Right ventricle myocardium superior (tissue), 1 donor: ENCODE measurements at places on chromosomes 7 and 10. TPM values are rescaled to one million over a fixed set of nuclear protein-coding genes. Genes with fewer than 3 reads are reported as not detected.

Gene SPDYE8
- total RNA-seq = not detected

Gene GAD2
- not detected for total RNA-seq

GRCh38 chr10:90447831-90448230 is 410.0 kb downstream of the HTR7 start:
- no peak for DNase-seq

GRCh38 chr10:111986079-111986478 is 197.5 kb downstream of the GPAM start:
- DNase-seq = no peak

- no peak for DNase-seq
Measured at GRCh38 chr7:131383417-131384285, 56.0 kb downstream of the MKLN1 start.

GRCh38 chr10:125602825-125603224 is 80.1 kb downstream of the TEX36 start:
- no peak for DNase-seq

- no peak for DNase-seq
Measured at GRCh38 chr10:99520040-99520846, 12.5 kb upstream of the NKX2-3 start.

GRCh38 chr7:154304740-154305700 is 252.8 kb downstream of the DPP6 start:
- DNase-seq = no peak

GRCh38 chr10:35781643-35782035 is 139.5 kb upstream of the FZD8 start:
- no peak for DNase-seq
